ENCODE measurements at places on chromosomes 1 and 21.

- peak; percentile 77 for DNase-seq
These were observed 85.0 kb downstream of the NKAIN1 start for GRCh38 chr1:31154632-31155215.

DNA sequence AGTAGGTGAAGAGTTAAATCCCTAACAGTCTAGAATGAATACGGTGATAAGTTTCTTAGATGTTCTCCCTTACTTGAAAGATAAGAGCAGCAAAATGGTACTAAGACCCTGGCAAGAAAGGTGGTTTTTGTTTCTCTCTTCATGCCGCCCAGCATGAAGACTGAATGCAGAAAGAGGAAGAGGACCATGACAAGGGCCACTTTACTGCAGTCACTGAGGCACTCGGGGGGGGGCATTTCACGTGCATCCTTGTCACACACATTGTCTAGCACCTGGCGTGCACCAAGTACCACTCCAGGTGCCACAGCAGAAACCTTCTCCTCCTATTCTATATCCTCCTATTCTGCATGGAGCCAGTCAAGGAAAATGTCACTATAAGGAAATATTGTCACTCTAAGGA, 222.0 kb downstream of the TOMM20 start:
- DNase-seq: no peak

- DNase-seq: no peak
These were observed 996.7 kb upstream of the TMPRSS15 start for GRCh38 chr21:19400223-19400770.

DNA sequence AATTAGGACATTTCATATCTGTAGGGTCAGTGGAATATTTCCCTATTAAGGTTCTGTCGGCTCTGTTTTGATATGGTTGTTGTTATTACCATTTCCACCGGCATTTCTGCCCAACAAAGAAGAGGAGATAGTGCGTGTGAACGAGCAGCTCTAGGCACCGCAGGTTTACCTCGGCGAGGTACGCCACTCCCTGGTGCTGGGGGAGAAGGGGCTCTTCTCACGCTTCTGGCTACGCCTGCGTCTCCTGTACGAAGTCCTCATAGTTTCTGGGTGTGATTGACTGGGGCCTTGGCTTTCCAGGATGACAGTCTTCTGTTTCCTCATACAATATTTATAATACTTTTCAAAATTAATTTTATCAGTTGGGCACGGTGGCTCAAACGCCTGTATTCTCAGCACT, 54.4 kb upstream of the DIP2A start:
- no peak for DNase-seq

- DNase-seq: no peak
These were observed 13.4 kb downstream of the TSNAX start for GRCh38 chr1:231541842-231542241.

GRCh38 chr1:33921281-33921680, 57.4 kb downstream of the HMGB4 start:
- DNase-seq: no peak

GRCh38 chr1:22254756-22255155, 111.9 kb upstream of the WNT4 start:
- DNase-seq: no peak

GRCh38 chr1:49106445-49106844, 329.8 kb upstream of the BEND5 start:
- DNase-seq: no peak

- DNase-seq: no peak
These were observed 346.7 kb upstream of the VAMP3 start for GRCh38 chr1:7424352-7424890.

- DNase-seq: no peak
These were observed 56.4 kb upstream of the TPTE start for GRCh38 chr21:10464975-10465374.

GRCh38 chr1:15751717-15752116, 6.9 kb upstream of the FBLIM1 start:
- DNase-seq: no peak

DNA sequence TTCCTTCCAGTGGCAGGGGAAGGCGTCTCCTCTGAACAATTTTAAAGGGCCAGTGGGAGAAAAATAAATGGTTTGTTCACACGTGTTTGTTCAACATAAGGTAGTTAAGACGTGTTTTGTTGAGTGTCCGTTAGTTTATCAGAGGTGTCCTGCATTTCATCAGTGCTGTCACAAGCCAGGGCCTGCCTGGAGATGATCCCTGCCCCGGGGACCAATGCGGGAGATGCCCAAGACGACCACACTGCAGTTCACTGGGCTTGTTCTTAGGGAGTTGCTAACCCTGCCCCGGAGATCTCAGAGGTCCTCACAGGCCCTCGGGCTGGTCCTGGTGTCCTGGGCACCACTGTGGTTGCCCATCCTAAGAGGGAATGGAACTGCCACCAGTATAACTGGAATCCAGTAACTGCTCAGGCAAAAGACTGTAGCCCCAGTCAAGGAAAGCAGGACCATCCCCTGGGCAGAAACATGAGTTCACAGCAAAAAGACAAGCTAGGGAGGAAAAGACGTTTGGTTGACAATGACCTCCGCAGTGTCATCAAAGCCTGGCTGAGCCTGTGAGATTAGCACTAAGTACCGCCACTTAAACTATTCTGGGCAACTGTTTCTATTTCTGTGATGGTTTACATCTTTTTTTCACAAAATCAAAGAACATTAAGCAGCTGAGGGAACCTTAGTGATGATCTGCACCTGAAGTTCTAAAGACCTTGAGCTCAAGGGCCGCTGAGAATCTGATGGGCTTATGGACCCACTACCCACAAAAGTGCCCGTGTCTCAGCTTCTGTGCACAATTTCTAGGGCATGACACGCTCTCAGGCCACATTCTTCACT, 44.9 kb upstream of the LIN9 start:
- no peak for DNase-seq

DNA sequence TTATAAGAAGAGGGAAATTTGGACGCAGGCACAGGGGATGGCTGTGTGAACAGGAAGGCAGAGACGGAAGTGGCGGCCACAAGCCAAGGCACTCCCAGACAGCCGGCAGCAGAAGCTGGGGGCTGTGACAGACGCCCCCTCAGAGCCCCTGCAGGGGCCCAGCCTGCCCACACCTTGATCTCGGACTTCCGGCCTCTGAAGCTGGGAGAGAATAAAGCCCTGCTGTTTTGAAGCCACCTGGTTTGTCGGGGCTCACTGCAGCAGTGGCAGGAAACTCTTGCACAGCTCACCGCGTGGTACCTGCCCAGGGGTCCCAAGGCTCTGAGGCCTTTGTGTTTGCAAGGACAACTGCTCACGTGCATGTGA, 13.7 kb downstream of the MEGF6 start:
- no peak for DNase-seq

- no peak for DNase-seq
These were observed 3.7 kb upstream of the FOXO6 start for GRCh38 chr1:41357451-41358101.

Data from stimulated activated CD4-positive, alpha-beta T cell treated with anti-CD3 and anti-CD28 coated beads, Interleukin-15, amount 100 ng/mL, for 48 hours (primary cell).